ENCODE measurements at places on chromosomes 13 and 19.

GRCh38 chr13:33610438-33611120, 207.4 kb upstream of the RFC3 start:
- DNase-seq = peak; percentile 6
- no peaks in the 10 kb centered on the region for H3K36me3 ChIP-seq
- H3K4me1 ChIP-seq = peaks cover 8% of the 10 kb centered on the region
- no peaks in the 10 kb centered on the region for H3K27me3 ChIP-seq

GRCh38 chr13:64413529-64413928, 2816.6 kb downstream of the PCDH9 start:
- no peaks in the 10 kb centered on the region for H3K36me3 ChIP-seq
- no peaks in the 10 kb centered on the region for H3K4me1 ChIP-seq
- H3K27me3 ChIP-seq = no peaks in the 10 kb centered on the region
- no peak overlapping the region for H3K4me3 ChIP-seq
- no peak overlapping the region for H3K27ac ChIP-seq

- no peaks in the 10 kb centered on the region for H3K4me1 ChIP-seq
- no peak overlapping the region for H3K4me3 ChIP-seq
- no peaks in the 10 kb centered on the region for H3K27me3 ChIP-seq
- H3K27ac ChIP-seq = no peak overlapping the region
- DNase-seq = no peak
Measured at GRCh38 chr13:44388427-44389059, 14.9 kb downstream of the SERP2 start.

- DNase-seq = no peak
- H3K4me3 ChIP-seq = no peak overlapping the region
- H3K36me3 ChIP-seq = no peaks in the 10 kb centered on the region
- peaks cover 3% of the 10 kb centered on the region for H3K27me3 ChIP-seq
Measured at GRCh38 chr19:50909240-50910070, 1.7 kb downstream of the KLK4 start.

GRCh38 chr19:32626969-32627368, 46.0 kb downstream of the PDCD5 start:
- H3K27me3 ChIP-seq = no peaks in the 10 kb centered on the region
- no peak overlapping the region for H3K4me3 ChIP-seq
- H3K4me1 ChIP-seq = no peaks in the 10 kb centered on the region
- no peak overlapping the region for H3K27ac ChIP-seq
- no peak for DNase-seq

DNA sequence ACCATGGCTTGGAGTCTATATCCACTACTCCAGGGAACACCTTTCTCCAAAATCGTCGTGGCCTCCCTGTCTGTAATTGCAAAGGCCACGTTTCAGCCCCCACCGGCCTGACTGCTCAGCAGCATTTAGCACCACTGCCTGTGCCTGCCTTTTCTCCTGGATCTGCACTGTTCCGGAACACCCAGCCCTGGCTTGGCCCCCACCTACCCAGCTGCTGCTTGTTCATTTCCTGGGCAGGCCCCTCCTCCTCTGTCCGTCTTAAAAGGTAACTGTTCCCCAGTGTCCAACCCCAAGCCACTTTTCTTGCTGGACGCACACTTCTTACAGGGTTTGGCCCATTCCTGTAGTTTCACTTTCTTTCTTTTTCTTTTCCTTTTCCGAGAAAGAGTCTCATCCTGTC, 8.5 kb upstream of the SYT5 start:
- no peaks in the 10 kb centered on the region for H3K27me3 ChIP-seq
- DNase-seq = no peak
- H3K4me1 ChIP-seq = no peaks in the 10 kb centered on the region
- H3K27ac ChIP-seq = no peak overlapping the region
- no peaks in the 10 kb centered on the region for H3K36me3 ChIP-seq
- no peak overlapping the region for H3K4me3 ChIP-seq

GRCh38 chr13:66795636-66796035, 434.5 kb downstream of the PCDH9 start:
- no peak overlapping the region for H3K27ac ChIP-seq
- no peaks in the 10 kb centered on the region for H3K36me3 ChIP-seq
- no peaks in the 10 kb centered on the region for H3K4me1 ChIP-seq
- DNase-seq = no peak
- no peaks in the 10 kb centered on the region for H3K27me3 ChIP-seq
- H3K4me3 ChIP-seq = no peak overlapping the region

DNA sequence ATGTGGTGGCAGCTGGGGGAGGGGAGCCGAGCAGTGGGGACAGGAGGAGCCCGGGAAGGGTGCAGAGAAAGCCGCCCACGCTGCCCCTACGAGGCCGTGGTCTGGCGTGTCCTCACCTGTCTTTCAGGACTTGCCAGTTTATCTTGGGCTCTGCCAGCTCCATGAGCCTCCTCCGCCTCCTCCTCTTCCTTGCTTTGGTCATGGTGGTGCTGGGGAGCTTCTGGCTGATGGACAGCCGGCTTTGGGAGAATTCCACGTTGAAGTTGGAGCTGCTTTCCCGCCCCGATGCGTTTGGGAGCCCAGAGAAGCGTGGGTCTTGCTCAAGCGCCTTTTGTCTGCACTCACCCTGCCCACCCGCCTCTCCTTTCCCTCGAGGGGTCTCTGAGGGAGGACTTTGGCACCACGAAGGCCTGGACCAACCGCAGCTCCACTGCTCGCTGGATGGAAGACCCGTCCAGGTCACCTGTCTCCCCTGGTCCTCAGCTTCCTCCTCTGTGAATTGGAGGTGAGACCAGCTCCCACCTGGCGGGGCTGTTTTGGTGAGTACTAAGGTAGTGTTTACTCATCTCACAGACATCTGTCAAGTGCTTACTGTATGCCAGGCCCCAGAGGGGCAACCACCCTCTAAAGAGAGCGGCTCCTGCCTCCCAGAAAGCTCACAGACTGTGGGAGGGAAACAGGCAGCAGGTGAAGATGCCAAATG, 29.7 kb upstream of the MIER2 start:
- H3K4me3 ChIP-seq = no peak overlapping the region
- no peaks in the 10 kb centered on the region for H3K4me1 ChIP-seq
- no peaks in the 10 kb centered on the region for H3K27me3 ChIP-seq
- H3K27ac ChIP-seq = no peak overlapping the region

- no peak for DNase-seq
- peak overlapping the region; percentile 22 for H3K27ac ChIP-seq
Measured at GRCh38 chr13:99290894-99291293, 16.3 kb downstream of the GPR183 start.

GRCh38 chr19:28199323-28199722, 1013.6 kb downstream of the UQCRFS1 start:
- no peak overlapping the region for H3K4me3 ChIP-seq
- H3K27ac ChIP-seq = no peak overlapping the region

- H3K27ac ChIP-seq = no peak overlapping the region
- no peaks in the 10 kb centered on the region for H3K36me3 ChIP-seq
- no peaks in the 10 kb centered on the region for H3K4me1 ChIP-seq
- no peak for DNase-seq
Measured at GRCh38 chr19:30722761-30723160, 350.6 kb downstream of the ZNF536 start.

- H3K27me3 ChIP-seq = no peaks in the 10 kb centered on the region
- H3K27ac ChIP-seq = no peak overlapping the region
- no peaks in the 10 kb centered on the region for H3K4me1 ChIP-seq
- no peaks in the 10 kb centered on the region for H3K36me3 ChIP-seq
- no peak overlapping the region for H3K4me3 ChIP-seq
Measured at GRCh38 chr19:28843761-28844492, 369.0 kb downstream of the UQCRFS1 start.

GRCh38 chr13:22903925-22904324, 276.9 kb upstream of the SGCG start:
- no peak for DNase-seq
- no peaks in the 10 kb centered on the region for H3K36me3 ChIP-seq
- no peak overlapping the region for H3K4me3 ChIP-seq
- H3K27me3 ChIP-seq = no peaks in the 10 kb centered on the region
- H3K27ac ChIP-seq = no peak overlapping the region
